T-helper 17 cell (primary cell): ENCODE measurements at places on chromosomes 7 and 10.

DNA sequence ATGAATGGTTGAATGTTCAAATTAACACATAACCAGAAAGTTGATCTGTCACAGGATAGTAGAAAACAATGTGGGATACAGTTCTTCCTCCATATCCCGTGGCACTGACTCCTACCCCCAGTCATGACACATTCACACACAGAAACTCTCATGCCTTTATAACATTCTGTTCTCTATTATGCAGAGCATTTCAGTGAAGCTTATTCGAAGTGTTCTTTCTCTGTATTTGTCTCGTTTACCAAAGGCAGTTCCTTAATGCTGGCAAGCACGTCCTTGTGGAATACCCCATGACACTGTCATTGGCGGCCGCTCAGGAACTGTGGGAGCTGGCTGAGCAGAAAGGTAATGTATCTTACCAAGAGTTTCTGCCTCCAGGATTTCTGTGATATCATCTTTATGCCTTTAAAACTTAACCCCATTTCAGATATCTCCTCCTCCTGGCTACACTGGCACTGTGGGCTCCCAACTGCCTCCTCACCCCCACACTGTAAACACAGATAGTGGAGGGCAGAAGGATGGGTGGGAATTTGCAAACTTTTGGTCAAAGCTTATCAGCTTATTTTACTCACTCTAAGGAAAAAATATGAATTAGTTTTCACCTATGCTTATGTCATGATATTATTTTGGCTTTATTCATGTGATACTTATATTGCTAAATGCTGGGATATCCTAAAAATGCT, 34.1 kb downstream of the BLVRA start:
- DNase-seq, result no peak

DNA sequence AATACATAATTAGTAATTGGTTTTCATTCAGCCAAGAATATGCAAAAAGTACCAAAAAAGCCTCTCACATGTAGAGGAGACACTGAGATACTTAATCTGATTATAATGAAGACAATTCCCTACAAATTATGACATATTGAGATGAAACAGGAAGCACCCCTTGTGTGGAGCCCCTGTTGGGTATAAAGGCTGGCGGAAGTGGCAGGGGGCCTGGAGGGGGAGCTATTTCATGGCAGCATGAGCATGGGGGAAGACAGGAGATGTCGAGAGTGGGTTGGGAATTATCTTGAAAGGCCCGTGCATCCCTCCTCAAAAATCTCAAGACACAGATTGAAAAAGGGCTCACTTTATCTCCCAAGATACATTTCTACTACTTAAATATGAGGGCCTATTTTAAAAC, 96.9 kb downstream of the PIP4K2A start:
- no peak for DNase-seq

GRCh38 chr10:72126184-72126871, 38.0 kb upstream of the SPOCK2 start:
- no peak for DNase-seq

DNA sequence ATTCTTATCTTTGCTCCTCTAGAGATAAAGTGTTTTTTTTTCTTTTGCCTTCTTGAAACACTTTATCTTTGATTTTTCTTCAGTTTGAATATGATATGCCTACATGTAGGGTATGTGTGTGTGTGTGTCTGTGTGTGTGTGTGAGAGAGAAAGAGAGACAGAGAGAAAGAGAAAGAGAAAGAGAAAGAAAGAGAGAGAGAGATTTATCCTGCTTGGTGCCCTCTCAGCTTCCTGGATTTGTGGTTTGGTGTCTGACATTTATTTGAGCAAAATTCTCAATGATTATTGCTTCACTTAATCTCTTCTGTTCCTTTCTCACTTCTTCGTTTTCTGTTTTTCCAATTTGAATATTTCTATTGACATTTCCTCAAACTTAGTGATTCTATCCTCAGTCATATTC, 60.3 kb downstream of the RAB18 start:
- no peak for DNase-seq

GRCh38 chr10:131670341-131670740, 230.5 kb upstream of the PPP2R2D start:
- no peak for DNase-seq

- no peak for DNase-seq
These were observed 3.1 kb downstream of the FZD1 start for GRCh38 chr7:91267171-91267955.

DNA sequence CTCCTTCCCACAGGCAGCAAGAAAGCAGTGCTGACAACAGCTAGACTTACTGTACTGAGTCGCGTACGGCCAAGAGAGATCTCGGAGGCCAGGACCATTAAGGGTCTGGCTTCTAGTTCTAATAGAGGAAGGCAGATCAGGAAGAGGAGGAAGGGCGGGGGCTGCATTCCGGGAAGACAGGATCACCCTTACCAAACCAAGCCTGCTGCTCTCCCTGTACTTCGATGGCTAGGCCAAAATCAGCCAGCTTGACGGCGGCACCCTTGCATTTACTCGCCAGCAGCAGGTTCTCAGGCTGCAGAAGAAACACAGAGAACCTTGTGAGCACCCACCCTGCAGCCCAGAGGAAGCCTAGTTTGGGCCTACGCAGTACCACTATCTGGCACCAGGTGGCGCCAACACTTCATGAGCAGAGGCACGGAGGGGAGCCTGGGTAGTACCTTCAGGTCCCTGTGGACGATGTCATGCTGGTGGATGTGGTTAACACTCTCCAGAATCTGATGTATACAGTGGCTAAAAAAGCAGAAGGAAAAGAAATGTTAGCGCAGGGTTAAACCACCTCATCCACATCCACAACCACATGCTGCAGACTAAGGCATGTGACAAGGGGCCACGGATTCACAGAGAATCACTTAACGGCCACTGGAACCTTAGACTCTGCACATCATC, 25.4 kb downstream of the CAMK2G start:
- peak; percentile 76 for DNase-seq

GRCh38 chr7:148883266-148884048, 634 bp downstream of the EZH2 start:
- DNase-seq, result peak; percentile 72

DNA sequence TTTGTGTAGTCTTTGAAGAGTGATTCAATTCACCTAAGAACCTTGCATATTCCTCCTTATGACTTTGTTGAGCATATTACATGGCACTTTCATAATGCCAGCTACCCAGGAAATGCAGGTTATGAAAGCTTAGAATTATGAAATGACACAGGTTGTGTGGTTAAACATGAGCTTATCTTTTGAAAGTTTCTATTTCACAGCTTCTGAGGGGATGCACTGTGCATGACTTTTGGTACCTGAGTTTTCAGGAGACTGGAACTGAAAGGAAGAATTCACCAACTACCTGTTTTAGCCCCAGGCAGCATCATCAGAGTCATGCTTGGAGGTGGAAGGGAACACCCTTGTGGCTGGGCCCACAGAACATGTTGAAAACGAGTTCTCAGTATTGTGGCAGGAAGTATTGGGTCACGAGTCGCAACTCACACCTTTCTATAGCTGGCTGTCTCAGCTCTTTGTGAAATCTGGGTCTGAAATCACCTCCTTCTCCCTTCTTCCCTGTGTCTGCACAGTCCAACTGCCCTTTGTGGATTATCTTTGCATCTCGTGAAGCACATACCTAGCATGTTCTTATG, 228.2 kb downstream of the PTEN start:
- no peak for DNase-seq

DNA sequence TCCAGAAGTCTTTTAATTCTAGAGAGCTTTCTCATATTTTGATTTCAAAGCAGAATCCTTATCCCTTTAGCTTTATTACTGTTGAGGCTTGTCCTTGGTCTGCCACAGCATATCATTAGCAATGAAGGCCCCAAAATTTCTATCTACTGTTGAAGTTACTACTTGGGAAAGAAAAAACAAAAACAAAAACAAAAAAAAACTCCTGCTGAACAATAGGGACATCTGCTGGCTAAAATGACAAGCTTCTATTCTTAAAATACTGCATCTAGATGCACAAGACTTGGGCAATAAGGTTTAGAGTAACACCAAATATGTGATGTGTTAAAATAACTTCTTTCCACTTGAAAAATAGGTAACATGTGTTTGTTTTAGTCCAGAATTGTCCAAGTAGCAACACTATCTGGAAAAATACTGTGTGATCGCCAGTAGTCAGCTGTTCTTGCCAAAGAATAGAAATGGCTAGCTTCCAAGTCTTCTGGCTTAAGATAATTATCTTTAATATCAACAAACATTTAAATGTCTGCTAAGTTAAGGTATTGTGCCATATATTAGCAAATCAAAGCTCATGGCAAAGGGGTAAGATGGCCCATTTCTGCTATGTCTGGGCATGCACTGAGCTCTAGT, 3.8 kb upstream of the DMTF1 start:
- DNase-seq, result no peak

DNA sequence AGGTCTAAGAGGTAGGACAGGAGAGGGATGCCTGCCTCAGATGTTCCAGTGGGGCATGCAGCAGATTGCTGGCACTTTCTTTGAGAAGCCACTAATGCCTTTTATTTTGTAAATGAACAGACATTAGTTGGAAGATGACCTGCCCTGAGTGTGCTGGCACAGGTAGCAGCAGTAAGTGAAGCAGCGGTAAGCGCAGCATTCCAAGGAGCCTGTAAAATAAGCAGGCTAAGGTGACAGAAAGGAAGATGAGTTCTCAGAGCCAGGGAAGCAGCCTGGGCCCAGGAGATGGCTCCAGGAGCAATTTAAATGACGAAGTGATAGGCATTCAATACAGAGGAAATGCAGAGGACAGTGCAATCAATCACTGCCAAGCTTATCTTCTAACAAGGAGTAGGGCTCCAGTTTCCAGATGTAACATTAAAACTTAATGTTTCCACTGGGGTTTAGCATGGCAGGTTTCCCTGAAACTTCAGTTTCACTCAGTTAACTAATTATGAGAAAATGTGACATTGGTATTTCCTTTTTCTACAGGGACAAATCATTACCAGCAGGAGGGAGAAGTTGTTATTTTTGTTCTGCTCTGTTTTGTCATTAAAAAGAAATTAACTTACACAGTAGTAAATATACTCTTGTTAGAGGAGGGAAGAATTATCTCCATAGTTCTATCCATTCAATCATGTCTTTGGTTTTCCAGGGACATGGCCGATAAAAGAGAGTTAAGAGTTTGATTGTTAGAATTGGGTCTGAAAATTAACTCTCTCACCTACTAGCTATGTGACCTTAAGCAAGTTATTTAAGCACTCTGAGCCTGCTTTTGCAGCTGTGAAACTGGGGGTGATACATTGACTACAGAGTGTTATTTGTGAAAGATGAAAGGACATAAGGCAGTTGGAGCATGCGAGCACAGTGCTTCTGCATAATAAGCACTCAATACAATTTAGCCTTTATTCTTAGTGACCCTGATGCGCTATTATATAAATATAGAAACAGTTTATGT, 96.6 kb upstream of the PTN start:
- DNase-seq, result no peak

GRCh38 chr7:84701524-84702306, 485.1 kb downstream of the SEMA3D start:
- no peak for DNase-seq

DNA sequence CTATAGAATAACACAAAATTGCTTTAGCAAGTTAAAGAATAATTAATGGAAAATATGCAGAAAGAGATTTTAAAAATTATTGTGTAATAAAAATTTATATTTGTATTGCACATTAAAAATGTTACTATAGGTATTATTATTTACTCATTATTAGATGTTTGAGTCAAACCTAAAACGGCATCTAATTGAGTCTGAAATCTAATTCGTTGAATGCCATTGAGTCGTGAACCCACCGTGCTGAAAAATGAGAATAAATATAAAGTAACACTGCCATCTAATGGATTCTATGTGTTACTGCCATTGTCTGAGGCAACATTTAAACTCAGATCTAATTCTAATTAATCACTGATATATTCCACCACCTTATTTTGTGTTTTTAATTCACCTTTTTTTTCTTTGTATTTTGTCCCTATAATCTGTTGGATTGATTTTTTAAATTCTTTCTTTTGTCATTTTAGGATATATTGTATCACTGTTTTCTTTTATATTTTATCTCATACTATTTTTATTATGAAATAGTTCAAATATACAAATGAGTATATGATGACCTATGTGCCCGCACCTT, 62.2 kb downstream of the SAMD9 start:
- DNase-seq, result no peak

DNA sequence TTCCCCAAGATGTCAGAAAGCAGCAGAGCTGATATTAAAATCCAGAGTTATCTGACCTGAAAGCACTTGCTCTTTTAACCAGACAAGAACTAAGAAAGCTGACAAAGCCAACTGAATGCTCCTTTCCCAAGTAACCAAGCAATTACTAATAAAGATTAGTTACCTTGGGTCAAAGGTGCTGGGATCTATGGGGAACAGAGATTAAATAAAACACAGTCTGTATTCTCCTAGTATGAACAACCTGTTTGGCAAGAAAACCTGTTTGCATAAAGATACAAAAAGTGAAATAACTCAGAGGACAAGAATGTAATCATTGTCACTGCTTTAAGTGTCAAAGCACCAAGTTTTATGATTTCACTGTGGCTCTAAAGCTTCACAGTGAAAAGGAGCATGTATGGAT, 35.7 kb downstream of the ITPRID1 start:
- no peak for DNase-seq

DNA sequence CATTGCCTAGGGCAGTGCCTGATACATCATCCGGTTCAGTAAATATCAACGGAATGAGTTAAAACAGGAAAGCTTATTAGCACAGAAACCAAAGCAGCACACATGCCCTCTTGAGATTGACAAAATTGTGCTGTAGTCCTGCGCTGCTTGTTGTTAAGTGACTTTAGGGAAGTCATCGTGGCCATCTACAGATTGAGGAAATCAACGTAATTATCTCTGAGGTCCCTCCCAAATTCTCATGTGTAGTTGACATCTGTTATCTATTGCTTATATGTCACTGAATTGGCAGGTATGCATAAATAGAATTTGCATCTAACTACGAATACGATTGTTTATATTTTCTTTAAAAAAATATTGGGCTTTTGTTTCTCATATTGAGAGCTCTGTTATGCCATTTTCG, 3.5 kb upstream of the GNB2 start:
- no peak for DNase-seq

GRCh38 chr10:10878963-10879362, 138.7 kb upstream of the CELF2 start:
- no peak for DNase-seq

- no peak for DNase-seq
These were observed 80.1 kb downstream of the GRID1 start for GRCh38 chr10:86286236-86287109.

DNA sequence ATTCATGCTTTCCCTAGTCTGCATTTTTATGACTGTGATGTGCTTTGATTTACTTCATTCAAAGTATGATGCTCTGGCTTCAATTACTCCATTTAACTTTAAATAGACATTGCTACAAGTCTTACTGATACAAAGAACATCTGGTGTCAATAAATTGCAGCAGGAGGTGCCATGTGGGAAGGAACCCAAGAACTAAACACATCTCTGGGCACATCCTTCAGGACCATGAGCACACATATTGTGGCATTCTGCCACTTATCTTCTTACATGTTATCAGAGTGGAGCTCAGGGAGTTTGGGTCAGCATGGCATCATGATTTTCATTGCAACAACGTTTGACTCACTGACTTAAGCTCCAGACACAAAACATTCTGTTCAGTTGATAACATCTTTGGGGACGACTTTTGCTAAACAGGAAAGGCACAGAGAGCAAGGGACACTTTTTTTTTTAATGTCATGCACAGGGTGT, 227.0 kb downstream of the DKK1 start:
- DNase-seq, result no peak
